ENCODE measurements at places on chromosomes 5 and 9.

GRCh38 chr5:138898742-138899141 lies 23.6 kb upstream of the LRRTM2 start:
- no peak for DNase-seq

DNA sequence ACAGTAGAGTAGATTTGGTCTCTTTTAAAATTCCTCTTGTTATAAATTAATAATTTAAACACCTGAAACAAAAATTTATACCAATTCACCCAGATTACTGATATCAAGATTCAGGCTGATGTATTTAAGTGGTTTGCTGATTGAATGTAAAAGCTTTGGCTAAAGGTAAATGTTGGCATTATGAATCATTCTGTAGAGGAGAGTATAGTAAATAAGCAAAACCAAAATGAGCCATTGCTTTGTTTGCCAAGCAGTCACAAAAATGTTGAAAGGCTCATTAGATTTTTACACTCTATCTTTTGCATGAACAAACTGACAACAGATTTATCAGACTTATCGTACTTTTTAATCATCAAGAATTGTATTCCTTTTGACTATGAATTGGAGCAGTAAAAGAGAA lies 332.6 kb downstream of the FAM170A start:
- DNase-seq, result no peak

- DNase-seq, result no peak
These were observed 163.3 kb downstream of the MACROH2A1 start for GRCh38 chr5:135235551-135236227.

DNA sequence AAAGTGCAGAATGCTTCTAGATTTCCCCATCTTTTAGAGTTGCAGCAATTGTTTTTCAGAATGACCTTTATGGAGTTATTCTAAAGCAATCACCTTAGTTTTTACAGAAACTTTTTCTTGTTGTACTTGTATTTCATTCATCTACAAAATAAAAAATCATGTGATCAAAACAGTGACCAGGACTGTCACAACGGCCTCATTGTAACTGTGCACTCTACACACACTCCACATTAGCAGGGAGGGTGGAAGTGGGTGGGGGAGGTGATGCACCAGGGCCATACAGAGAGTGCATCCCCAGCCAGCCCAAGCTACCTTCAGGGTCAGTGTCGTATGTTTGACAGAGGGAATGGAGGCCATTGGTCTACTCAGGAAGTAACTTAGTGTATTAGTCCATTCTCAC lies 26.9 kb downstream of the EGFLAM start:
- DNase-seq, result no peak

Data from NAMALWA (cell line).